ENCODE measurements at places on chromosomes 3 and 15.

GRCh38 chr3:14536837-14537589 is 3.1 kb downstream of the GRIP2 start:
- no peak overlapping the region for H3K4me3 ChIP-seq
- peaks cover 21% of the 10 kb centered on the region for H3K27me3 ChIP-seq
- H3K36me3 ChIP-seq = no peaks in the 10 kb centered on the region
- H3K4me1 ChIP-seq = peaks cover 27% of the 10 kb centered on the region
- H3K27ac ChIP-seq = peak overlapping the region; percentile 5

GRCh38 chr3:11362600-11362999 is 90.4 kb downstream of the ATG7 start:
- no peak overlapping the region for H3K27ac ChIP-seq
- H3K4me1 ChIP-seq = peaks cover 25% of the 10 kb centered on the region
- H3K4me3 ChIP-seq = no peak overlapping the region
- no peak for DNase-seq
- H3K36me3 ChIP-seq = peaks cover 58% of the 10 kb centered on the region
- no peaks in the 10 kb centered on the region for H3K27me3 ChIP-seq

GRCh38 chr3:50428007-50428633 is 68.8 kb upstream of the TMEM115 start:
- peaks cover 15% of the 10 kb centered on the region for H3K27me3 ChIP-seq
- peaks cover 6% of the 10 kb centered on the region for H3K4me1 ChIP-seq
- H3K4me3 ChIP-seq = no peak overlapping the region
- peak overlapping the region; percentile 50 for H3K27ac ChIP-seq
- no peak for DNase-seq

DNA sequence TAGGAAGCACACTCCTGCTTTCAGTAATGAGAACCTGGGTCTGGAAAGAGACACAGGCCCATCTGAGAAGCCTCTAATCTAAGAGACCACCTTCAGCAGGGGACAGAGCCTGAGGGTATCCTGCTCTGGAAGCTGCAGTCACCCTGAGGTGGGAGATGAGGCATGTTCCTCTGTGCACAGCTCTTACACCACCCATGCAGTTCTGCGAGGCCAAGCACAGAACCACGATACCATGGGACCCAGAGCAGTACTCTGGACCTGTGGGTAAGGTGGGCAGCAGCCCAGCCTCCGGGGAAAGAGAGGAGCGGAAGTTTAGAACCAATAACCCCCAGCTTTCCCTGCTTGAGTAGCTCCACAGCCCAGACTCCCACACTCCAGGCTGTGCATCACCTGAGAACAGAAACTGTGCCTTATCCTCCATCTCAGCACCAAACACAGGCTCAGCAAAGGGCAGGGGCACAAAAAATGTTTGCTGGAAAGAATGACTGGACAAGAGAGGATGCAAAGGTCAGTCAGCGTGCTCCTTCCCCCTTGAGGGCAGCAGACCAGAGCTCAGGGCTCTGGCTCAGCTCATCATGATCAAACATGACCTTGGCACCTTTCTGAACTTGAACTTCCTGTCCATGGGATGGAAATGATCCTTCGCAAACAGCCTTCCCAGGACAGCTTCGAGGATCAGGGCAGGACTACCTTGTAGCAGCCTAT is 43.1 kb downstream of the RBPMS2 start:
- H3K4me3 ChIP-seq = no peak overlapping the region
- peak overlapping the region; percentile 29 for H3K27ac ChIP-seq
- peaks cover 11% of the 10 kb centered on the region for H3K36me3 ChIP-seq

GRCh38 chr15:39799552-39800011 is 16.9 kb upstream of the FSIP1 start:
- H3K27ac ChIP-seq = no peak overlapping the region
- peaks cover 6% of the 10 kb centered on the region for H3K27me3 ChIP-seq
- H3K4me1 ChIP-seq = peaks cover 15% of the 10 kb centered on the region
- DNase-seq = no peak
- no peak overlapping the region for H3K4me3 ChIP-seq

GRCh38 chr3:57616233-57616632 is 19.1 kb upstream of the ARF4 start:
- no peaks in the 10 kb centered on the region for H3K4me1 ChIP-seq
- H3K27me3 ChIP-seq = no peaks in the 10 kb centered on the region
- no peak overlapping the region for H3K27ac ChIP-seq
- DNase-seq = no peak

DNA sequence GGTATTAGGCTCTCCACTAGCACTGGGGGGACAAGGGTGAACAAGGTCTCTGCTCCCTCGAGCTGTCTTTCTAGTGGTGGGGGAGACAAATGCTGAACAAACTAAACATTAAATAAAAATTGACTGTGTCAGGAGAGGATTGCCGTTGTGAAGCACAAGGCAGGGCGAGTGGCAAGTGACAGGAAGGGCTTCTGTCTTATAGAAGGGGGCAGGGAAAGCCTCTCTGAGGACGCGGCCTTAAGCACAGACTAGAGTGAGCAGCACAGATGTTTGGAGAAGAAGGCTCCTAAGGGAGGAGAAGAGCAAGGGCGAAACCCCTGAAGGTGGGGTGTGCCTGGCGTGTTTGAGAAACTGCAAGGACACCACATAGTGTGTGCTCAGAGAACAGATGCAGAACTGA is 50.9 kb upstream of the ATP2B2 start:
- peaks cover 21% of the 10 kb centered on the region for H3K27me3 ChIP-seq
- no peaks in the 10 kb centered on the region for H3K36me3 ChIP-seq
- H3K27ac ChIP-seq = no peak overlapping the region
- H3K4me3 ChIP-seq = no peak overlapping the region
- no peak for DNase-seq

DNA sequence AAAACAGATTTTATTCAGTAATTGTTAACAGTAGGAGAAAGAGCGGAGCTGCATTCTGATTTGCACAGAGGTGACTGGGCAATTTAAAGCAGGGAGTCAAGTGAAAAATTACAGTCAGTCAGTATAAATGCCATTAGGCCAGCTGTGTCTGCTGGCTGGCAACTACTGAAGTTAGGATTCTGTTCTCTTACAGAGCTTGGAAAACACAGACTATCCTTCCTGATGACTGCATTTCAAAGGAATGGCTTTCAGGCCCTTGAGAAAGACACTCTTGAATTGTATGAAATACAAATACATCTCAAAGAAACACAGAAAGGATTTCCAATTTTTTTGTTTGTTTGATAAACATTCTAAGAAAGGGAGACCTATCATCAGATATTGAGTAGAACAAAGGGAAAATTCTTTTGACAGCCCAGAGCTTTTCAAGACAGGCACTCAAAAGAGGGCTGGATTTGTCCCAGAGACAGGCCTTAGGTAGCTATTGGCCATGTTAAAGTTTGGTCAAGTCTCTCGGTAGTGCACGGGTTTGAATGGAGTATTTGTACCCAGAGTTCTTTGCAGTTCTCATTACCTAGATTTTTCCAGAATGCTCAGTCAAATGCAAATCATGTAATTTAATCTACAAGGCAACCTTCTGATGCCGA is 551.2 kb upstream of the CCDC54 start:
- H3K36me3 ChIP-seq = no peaks in the 10 kb centered on the region
- peaks cover 5% of the 10 kb centered on the region for H3K4me1 ChIP-seq
- no peak overlapping the region for H3K4me3 ChIP-seq

- no peak overlapping the region for H3K27ac ChIP-seq
- peaks cover 7% of the 10 kb centered on the region for H3K4me1 ChIP-seq
- no peak overlapping the region for H3K4me3 ChIP-seq
- H3K36me3 ChIP-seq = no peaks in the 10 kb centered on the region
Observed at GRCh38 chr3:66671291-66671690, 170.5 kb upstream of the LRIG1 start.

- peaks cover 62% of the 10 kb centered on the region for H3K4me1 ChIP-seq
- no peak overlapping the region for H3K4me3 ChIP-seq
- H3K27me3 ChIP-seq = peaks cover 22% of the 10 kb centered on the region
- no peak for DNase-seq
- H3K36me3 ChIP-seq = no peaks in the 10 kb centered on the region
Observed at GRCh38 chr15:100190675-100191074, 151.1 kb downstream of the ADAMTS17 start.

GRCh38 chr3:48410205-48411040 is 19.5 kb downstream of the PLXNB1 start:
- no peak overlapping the region for H3K27ac ChIP-seq
- no peaks in the 10 kb centered on the region for H3K4me1 ChIP-seq
- peaks cover 50% of the 10 kb centered on the region for H3K36me3 ChIP-seq
- DNase-seq = no peak
- peaks cover 3% of the 10 kb centered on the region for H3K27me3 ChIP-seq
- H3K4me3 ChIP-seq = no peak overlapping the region

DNA sequence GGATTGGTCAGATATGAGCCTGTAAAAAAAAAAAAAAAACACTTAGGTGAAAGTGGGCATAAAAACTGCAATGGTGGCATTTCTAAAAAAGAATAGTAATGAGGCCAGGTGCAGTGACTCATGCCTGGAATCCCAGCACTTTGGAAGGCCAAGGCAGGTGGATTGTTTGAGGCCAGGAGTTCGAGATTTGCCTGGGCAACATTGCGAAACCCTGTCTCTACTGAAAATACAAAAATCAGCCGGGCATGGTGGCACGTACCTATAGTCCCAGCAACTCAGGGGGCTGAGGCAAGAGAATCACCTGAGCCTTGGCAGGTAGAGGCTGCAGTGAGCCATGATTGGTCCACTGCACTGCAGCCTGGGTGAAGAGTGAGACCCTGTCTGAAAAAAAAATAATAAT is 38.3 kb upstream of the BHLHE40 start:
- no peaks in the 10 kb centered on the region for H3K36me3 ChIP-seq
- H3K4me3 ChIP-seq = no peak overlapping the region
- no peaks in the 10 kb centered on the region for H3K27me3 ChIP-seq
- DNase-seq = no peak
- no peak overlapping the region for H3K27ac ChIP-seq
- H3K4me1 ChIP-seq = peaks cover 9% of the 10 kb centered on the region

- H3K4me1 ChIP-seq = no peaks in the 10 kb centered on the region
- peaks cover 4% of the 10 kb centered on the region for H3K36me3 ChIP-seq
- DNase-seq = no peak
Observed at GRCh38 chr3:170785454-170785853, 84.5 kb downstream of the RPL22L1 start.

GRCh38 chr3:193665370-193665989 is 72.5 kb downstream of the OPA1 start:
- H3K4me3 ChIP-seq = no peak overlapping the region
- peaks cover 4% of the 10 kb centered on the region for H3K4me1 ChIP-seq
- H3K27ac ChIP-seq = no peak overlapping the region
- H3K36me3 ChIP-seq = peaks cover 71% of the 10 kb centered on the region

- H3K27me3 ChIP-seq = no peaks in the 10 kb centered on the region
- no peak overlapping the region for H3K4me3 ChIP-seq
- peaks cover 19% of the 10 kb centered on the region for H3K4me1 ChIP-seq
- no peak for DNase-seq
- no peaks in the 10 kb centered on the region for H3K36me3 ChIP-seq
Observed at GRCh38 chr3:190182418-190183043, 61.8 kb upstream of the P3H2 start.

DNA sequence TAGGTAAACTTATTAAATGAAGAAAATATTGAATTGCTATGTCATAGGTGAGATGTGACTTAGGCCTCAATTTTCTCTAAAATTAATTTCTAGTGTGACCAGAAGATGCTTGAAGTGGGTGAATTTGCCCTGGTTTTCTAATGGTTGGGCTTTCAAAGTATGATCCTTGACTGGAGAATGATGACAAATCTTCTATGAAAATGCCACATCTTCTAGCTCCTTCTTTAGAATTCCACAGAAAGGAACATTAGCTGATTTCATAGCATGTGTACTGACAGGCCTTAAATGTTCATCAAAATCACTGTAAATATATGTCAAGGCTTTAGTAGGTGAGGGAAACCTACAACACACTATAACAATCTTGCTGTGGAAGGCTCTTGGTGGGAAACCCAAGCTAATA is 8.9 kb downstream of the ABI3BP start:
- no peaks in the 10 kb centered on the region for H3K36me3 ChIP-seq
- H3K4me3 ChIP-seq = no peak overlapping the region
- DNase-seq = no peak
- H3K4me1 ChIP-seq = no peaks in the 10 kb centered on the region
- no peaks in the 10 kb centered on the region for H3K27me3 ChIP-seq
